ENCODE measurements at places on chromosomes 6 and 20.

DNA sequence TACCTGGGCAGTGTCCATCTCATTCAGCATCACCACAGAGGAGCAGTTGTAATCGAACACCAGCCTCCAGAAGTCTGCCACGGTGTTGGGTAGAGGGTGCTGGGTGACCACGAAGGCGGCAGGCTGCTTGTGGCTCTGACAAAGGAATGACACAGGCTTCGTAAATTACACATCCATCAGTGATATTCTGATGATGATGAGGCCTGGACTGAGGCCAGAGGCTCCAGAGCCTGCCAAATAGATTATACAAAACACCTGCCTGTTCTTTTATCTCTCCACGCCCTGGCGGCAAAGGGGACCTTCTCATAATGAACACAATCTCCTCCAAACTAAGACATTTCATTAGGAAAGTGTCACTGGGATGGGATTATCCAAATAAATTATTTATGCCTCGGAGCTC lies 480.2 kb upstream of the CHD6 start:
- no peak for DNase-seq

- no peak for DNase-seq
These were observed 52.1 kb downstream of the PTPN1 start for GRCh38 chr20:50562262-50562701.

GRCh38 chr20:38426006-38426897 lies 8.9 kb downstream of the SNHG17 start:
- DNase-seq = no peak

GRCh38 chr20:53824779-53825178 lies 231.1 kb upstream of the ZNF217 start:
- DNase-seq = no peak

- DNase-seq = no peak
These were observed 45.2 kb downstream of the UTRN start for GRCh38 chr6:144330017-144330987.

GRCh38 chr6:22958677-22959076 lies 389.3 kb downstream of the HDGFL1 start:
- DNase-seq = no peak

GRCh38 chr6:16789329-16790038 lies 28.2 kb upstream of the ATXN1 start:
- DNase-seq = no peak

- DNase-seq = no peak
These were observed 783.4 kb upstream of the CHD6 start for GRCh38 chr20:42401613-42402012.

GRCh38 chr20:32517914-32518592 lies 67.1 kb downstream of the NOL4L start:
- no peak for DNase-seq

DNA sequence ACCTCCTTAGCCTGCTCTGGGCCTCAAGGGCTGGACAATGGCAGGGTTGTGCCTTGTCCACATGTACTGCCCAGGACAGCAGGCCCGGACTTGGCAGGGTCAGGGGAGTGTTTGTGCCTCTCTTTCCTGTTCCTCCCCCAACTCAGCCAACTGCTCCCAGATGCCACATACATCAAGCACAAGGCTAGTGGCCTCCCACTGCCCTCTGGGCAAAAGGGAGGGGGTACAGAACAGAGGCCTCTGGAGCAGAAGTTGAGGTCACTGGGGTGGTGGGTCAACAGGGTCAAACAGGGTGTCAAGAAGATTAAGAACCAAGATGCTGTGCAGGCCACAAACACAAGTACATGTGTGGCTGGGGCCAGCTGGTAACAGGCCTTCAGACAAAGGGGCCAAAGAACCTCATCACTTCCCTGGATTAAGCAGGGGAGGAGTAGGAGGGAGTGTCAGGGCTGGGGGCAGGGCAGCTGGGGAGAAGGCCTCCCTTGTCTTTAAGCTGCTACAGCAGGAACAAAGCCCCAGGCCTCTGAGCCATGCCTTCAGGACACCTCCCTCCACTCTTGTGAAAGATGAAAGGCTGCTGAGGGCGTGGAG lies 36.0 kb downstream of the KCNK5 start:
- DNase-seq = no peak

DNA sequence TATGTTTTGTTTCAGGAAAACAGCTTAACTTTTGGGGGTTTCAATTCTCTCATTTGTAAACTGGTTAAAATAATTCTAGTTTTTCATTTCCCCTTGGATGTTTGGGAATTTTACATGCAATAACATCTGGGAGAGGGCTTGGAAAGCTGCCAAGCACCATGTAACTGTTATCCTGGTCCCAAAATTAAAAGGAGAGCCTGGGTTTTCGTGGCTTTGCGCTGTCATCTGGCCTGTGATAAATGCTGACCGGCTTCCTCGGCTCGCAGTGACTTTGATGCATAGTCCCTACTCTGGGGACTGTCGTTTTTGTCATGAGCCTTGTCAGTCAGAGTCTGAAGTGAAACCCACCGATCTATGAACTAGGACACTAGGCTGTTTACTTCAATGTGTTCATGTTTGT lies 12.2 kb downstream of the SLC35F1 start:
- DNase-seq = no peak

DNA sequence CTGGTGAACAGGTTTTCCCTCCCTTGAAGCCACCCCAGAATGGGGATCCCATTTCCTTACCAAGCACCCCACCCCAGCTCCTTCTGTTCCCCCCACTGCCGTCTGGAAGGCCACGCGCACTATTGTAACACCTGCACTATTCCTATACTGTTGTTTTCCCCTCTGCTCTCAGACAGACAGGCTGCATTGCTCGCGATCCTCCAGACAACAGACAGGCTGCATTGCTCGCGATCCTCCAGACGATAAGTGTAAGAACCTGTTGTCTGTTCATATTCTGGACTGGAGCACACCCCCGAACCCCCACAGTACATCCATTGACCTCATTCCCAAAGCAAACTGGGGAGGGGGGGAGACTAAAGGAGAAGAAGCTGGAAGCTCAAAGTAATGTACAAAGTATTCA lies 72.7 kb downstream of the LY86 start:
- no peak for DNase-seq

DNA sequence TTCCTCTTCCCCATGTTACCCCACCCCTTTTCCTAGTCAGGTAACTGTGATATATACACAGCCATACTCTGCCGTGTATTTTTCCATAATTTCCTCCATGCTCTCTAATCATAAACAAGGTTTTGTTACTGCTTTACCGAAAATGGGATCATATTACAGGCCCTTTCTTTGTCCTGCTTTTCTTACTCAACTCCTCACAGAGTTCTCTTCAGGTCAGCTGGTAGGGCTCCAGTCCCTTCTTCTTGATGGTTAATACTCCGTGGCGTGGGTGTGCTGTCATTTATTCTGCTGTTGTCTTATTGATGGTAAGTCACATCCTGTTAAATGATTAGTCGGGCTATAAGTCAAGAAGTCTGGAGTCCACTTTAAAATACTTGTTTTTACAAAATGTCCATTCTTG lies 24.9 kb upstream of the PI16 start:
- no peak for DNase-seq

DNA sequence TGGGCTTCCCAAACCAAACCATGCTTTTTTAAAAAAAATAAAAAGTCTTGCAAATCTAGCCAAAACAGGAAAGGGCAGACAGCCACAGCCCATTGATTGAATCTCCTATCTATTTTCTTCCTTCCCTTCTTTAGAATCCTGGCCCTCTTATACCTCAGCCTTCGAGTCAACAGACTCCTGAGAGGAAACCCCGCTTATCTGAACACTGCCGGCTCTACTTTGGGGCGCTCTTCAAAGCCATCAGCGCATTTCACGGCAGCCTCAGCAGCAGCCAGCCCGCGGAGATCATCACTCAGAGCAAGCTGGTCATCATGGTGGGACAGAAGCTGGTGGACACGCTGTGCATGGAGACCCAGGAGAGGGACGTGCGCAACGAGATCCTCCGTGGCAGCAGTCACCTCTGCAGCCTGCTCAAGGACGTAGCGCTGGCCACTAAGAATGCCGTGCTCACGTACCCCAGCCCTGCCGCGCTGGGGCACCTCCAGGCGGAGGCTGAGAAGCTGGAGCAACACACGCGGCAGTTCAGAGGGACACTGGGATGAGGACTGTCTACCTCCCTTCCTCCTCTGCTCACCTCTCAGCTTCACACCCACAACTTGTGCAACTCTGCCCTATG lies 10.1 kb upstream of the RTF2 start:
- DNase-seq = no peak

GRCh38 chr6:134308800-134309199 lies 9.1 kb downstream of the SGK1 start:
- no peak for DNase-seq

DNA sequence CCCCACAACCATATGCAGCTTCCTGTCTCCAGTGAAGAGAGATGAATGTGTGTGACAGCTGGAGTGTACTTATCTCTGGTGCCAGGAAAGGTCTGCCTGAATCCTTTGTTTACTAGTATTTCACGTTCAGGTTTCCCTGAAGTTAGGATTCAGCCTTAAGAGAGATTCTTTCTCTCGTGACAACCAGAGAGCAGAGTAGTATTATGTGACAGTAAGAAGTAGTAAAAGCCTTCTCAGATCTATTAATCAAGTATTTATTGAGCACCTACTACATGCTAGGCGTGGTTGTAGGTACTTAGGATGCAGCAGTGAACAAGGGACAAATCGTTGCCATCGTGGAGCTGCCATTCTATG lies 949 bp downstream of the KIFC1 start:
- no peak for DNase-seq

DNA sequence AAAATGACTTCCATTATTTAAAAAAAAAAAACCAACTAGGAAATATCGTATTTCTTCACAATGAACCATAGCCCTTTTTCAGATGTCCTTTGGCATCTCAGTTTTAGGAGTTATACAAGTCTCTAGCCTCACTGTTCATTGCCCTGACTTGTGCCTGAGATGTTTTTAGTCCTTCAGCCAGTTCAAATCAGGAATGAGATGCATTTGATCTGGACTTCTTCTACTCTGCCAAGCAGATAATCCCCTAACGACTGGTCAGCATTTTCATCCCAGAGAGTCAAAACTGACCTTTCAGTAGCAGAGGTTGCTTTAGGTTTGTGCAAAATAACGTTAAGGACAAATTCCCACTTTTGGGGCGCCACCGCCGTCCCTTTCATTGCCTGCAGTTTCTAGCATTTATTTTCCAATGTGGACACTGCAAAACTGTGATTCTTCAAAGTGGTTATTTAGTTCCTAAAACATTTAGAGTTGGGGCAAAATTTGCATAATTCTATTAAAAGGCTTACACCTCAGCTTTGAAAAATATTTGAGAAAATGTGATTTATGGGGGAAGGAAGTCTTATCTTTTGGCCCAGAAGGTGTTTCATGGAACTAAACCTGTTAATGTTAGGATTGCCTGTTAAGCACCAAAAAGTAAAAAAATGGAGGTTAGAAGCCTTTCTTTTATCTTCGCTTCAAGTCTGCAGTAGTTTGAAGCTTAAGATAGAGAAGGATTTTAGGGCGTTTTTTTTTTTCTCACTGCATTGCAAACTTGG lies 152.0 kb upstream of the SGK1 start:
- no peak for DNase-seq

DNA sequence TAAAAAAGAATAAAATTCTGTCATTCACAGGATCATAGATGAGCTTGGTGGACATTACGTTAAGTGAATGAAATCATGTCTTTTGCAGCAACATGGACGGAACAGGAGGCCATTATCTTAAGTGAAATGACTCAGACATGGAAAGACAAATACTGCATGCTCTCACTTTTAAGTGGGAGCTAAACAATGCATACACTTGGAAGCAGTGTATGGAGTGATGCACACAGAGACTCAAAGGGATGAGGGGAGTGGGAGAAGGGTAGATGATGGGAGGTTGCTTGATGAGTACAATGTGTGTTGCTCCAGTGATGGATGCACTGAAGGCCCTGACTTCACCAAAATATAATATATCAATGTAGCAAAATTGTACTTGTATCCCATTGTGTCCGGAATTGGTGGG lies 293.4 kb downstream of the CD109 start:
- DNase-seq = no peak

DNA sequence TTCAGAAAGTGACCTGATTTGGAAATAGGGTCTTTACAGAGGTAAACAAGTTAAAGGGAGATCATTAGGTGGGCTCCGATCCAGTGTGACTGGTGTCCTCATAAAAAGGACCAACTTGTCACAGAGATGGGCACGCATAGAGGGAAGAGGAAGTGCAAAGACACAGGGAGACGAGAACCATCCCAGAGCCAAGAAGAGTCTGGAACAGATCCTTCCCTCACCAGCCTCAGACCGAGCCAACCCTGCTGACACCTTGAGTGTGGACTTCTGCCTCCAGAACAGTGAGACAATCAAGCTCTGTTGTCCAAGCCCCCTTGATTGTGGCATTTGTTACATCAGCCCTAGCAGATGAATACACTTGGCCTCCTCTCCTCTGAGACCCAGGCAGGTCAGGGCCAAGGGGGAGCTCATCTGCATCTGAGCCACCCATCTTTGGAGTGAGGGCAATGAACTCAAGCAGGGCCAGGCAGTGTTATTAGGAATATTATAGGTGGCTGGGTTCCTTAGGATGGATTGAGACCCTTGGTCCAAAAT lies 22.2 kb upstream of the SCML4 start:
- DNase-seq = no peak

GRCh38 chr6:142950291-142950690 lies 5.3 kb upstream of the HIVEP2 start:
- no peak for DNase-seq

GRCh38 chr6:120405947-120406346 lies 928.3 kb downstream of the TBC1D32 start:
- DNase-seq = no peak

- no peak for DNase-seq
These were observed 35.7 kb downstream of the IGF2R start for GRCh38 chr6:160004419-160005175.

GRCh38 chr6:89162047-89162371 lies 16.2 kb downstream of the PM20D2 start:
- DNase-seq = no peak

DNA sequence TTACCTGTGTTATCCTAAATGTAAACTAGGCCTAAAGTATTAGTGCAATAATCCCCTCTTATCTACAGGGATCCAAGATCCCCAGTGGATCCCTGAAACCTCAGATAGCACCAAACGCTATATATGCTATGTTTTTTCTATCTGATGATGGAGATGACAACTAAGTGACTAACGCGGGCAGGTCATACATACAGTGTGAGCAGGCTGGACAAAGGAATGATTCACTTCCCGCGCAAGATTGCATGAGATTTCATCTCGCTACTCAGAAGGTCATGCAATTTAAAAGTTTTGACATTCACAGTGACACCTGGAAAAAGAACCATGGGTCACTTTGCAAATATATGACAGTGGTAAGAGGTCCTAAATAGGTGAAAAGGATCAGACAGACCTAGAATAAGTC lies 875.9 kb downstream of the HACE1 start:
- no peak for DNase-seq
